Stimulated activated CD8-positive, alpha-beta memory T cell treated with anti-CD3 and anti-CD28 coated beads, Interleukin-4, amount 100 ng/mL, for 4 hours (primary cell): ENCODE measurements at places on chromosomes 11 and 22.

GRCh38 chr22:24066865-24067264, 55.8 kb downstream of the CABIN1 start:
- DNase-seq: no peak

- DNase-seq: no peak
Measured at GRCh38 chr11:109275931-109276330, 146.1 kb upstream of the C11orf87 start.

- DNase-seq: no peak
Measured at GRCh38 chr11:69263736-69264052, 30.3 kb upstream of the MYEOV start.

GRCh38 chr11:44286268-44286880, 23.6 kb downstream of the ALX4 start:
- peak; percentile 20 for DNase-seq

GRCh38 chr22:45831394-45831793, 145.6 kb downstream of the WNT7B start:
- DNase-seq: no peak
